Urinary bladder (tissue), 4 donors: ENCODE measurements at places on chromosomes 7 and 10. TPM values are rescaled to one million over a fixed set of nuclear protein-coding genes. Genes with fewer than 3 reads are reported as not detected.

SLC18A3 gene
- 0.11 TPM for total RNA-seq

UCN3 gene
- not detected for total RNA-seq

ALDH18A1 gene
- 82.7 TPM for total RNA-seq

CCDC146 gene
- 25.7 TPM for total RNA-seq

GALNT17 gene
- 27.0 TPM for total RNA-seq

ADAM22 gene
- total RNA-seq, result 32.5 TPM

FBXO24 gene
- total RNA-seq, result 1.6 TPM

DNA sequence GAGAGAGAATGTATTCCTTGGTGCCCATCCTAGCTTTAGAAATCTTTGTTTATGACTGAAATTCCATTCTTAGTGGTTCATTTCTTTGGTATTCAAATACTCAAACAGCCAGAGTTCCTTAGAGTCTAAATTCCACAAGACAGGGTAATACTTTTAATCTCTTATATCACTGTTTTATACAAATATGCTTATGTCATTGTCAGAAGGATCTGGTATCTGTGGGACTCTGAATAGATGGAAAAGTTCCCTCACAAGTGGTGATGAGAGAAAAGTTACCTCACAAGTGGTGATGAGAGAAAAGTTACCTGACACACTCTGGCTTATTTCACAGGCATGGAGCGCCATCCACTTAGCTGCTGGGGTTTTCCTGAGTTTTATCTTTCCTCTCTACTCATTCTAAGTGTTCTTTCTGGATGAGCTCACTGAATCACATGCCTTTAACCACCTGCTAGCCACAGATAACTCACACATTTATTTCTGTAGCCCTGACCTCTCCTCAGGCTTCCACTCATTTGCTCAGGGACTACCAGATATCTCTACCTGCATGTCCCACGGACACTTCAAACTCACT is 784.0 kb downstream of the SUGCT start:
- no peak for DNase-seq

GRCh38 chr7:158414002-158414401 is 173.6 kb downstream of the PTPRN2 start:
- DNase-seq, result no peak

- DNase-seq, result no peak
Measured at GRCh38 chr10:128979405-128979804, 487.6 kb upstream of the MGMT start.

GRCh38 chr10:96205580-96205979 is 65.8 kb downstream of the BLNK start:
- no peak for DNase-seq

DNA sequence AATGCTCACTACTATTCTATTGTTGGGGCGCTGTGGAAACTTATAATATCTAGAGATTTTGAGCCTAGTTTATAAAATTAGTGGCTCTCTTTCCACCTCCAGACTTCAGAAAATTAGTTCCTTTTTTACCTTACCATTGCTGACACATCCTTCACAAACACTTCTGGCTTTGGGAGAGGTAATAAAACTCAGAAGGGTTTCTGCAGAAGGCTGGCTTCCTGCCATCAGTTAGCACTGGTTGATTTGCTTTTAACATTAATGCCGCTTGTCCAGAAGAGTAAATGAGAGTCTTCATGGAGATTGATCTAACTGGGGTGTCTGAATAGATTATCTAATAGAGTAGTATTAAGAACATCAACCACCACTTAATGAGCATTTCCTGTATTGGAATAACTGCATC is 20.3 kb downstream of the ACSM6 start:
- DNase-seq, result no peak

- DNase-seq, result no peak
Measured at GRCh38 chr10:7889947-7890542, 71.7 kb downstream of the TAF3 start.

DNA sequence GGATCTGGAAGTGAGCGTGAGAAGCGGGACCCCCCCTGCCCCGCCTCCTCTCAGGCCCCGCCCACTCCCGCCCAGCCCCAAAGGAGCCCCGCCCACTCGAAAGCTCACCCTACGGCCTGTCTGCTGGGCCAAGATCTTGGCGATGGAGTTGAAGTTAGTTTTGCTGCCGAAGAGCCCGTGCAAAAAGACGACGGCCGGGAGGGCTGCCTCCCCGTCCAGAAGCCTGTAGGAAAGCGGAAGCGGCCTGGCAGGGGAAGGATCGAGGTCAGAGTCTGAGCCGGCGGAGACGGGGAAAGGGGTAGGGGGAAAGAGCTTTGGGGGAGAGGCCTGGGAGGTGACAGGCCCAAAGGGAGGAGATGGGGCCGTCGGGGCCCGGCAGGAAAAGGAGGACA is 386 bp downstream of the ABHD11 start:
- DNase-seq, result no peak

GRCh38 chr7:139783647-139784385 is 6.0 kb upstream of the HIPK2 start:
- DNase-seq, result no peak

DNA sequence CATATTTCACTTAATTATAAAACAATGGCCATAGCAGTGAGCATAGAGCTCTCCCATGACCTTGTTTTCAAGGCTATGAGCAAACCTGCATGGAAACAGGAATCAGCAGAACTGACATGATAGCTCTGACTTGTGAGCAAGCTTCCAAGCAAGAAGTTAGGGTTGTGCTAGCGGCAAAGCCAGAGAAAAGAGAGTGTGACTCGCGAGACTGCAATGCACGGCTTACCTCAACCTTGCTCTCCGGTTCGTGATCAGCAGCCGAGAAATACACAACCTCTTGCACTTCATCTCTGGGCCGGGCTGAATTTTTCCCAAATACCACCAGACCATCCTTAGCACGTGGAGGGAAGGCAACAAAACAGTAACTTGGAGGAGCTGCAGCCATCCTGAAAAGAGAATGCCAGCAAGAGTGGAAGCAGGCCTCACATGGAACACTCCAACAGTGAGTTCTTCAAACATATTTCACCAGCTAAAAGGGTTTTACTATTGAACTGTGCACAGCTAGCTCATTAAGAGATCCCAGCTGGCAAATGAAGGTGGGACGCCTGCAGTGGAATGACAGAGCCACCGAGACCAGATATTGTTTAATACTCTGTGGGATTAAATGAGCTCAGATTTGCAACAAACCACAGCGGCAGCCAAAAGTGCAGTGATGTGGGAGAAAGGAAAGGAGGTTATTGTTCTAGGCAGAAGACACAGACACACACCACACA is 20.8 kb downstream of the SCRN1 start:
- no peak for DNase-seq

DNA sequence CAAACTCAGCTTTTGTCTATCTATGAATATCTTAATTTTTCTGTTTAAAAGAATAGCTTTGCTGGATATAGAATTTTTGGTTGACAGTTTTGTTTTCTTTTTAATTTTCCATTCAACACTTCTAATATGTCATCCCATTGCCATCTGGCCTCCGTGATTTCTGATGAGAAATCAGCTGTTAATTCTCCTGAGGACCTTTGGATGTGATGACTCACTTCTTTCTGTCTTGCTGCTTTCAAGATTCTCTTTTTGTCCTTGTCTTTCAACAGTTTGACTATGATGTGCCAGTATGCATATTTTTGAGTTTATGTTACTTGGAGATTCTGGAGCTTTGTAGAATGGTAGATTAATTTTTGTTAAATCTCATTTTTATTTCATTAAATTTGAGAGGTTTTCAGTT is 38.4 kb downstream of the ZNF518A start:
- no peak for DNase-seq

GRCh38 chr10:1153805-1154351 is 97.7 kb downstream of the WDR37 start:
- DNase-seq, result no peak

GRCh38 chr10:111732166-111732785 is 451.3 kb downstream of the GPAM start:
- no peak for DNase-seq

GRCh38 chr7:92633211-92633906 is 43.2 kb upstream of the FAM133B start:
- peak; percentile 53 for DNase-seq
